ENCODE measurements at places on chromosomes 7 and 10. TPM values are rescaled to one million over a fixed set of nuclear protein-coding genes. Genes with fewer than 3 reads are reported as not detected.

GRCh38 chr7:135714534-135715009, 13.4 kb downstream of the SLC13A4 start:
- DNase-seq = no peak

DNA sequence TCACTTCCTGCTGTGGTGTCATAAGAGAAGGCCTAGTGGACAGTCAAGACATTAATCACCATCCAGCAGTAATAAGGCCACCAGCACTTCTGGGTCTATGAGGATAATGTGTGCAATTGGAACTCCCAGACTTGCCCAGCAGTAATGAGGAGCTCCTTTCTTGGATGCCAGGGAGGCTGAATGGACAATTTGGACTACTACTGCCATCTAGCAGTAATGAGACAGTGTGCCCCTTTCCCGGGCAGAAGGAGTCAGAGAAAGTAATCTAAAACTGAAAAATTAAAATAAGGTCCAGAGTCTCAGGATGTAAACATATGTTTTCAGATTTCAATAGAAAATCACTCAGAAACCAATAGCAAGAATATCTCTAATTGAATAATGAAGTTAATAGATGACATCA, 400.4 kb downstream of the CDC14C start:
- DNase-seq = no peak

DNA sequence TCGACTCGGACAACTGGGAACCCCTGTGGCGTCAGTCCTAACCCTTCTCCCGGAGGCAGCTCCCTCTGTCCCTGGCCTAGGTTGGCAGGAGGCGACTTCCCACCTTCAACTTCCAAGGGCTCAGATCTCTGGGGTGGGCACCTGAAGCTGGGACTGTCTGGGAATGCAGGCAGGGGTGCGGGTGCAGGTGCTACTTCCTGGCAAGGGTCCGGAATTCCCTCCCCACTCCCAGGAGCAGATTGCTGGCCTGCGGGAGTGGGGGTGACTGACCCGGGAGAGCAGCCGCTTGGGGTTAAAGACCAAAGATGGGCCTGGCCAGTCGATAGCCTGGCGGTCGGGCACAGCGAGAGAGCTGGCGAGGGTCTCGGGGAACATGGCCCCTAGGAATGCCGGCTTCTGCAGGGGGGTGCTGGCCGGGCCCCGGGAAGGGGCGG, 387 bp downstream of the EPHA1 start:
- no peak for DNase-seq

The GNA12 gene
- 48.2 TPM for total RNA-seq

DNA sequence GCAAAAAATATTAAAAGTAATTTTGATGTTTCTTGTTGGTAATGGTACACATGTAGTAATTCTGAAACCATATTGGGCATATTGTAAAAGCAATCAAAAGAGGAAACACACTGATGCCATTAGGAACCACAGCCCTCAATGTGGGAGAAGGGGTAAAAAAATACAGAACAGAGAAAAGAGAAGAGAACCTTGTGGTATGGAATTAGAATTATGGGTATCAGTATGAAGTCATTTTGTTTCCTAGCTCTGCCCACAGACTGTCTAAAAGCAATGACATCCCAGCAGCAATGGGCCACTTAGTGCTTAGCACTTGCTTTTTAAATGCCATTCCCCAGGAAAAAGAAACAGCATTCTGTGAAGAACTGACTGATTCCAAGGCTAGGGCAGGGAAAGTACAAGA, 61.5 kb downstream of the CPVL start:
- DNase-seq = peak; percentile 33

The KAZALD1 gene
- 5.9 TPM for total RNA-seq

DNA sequence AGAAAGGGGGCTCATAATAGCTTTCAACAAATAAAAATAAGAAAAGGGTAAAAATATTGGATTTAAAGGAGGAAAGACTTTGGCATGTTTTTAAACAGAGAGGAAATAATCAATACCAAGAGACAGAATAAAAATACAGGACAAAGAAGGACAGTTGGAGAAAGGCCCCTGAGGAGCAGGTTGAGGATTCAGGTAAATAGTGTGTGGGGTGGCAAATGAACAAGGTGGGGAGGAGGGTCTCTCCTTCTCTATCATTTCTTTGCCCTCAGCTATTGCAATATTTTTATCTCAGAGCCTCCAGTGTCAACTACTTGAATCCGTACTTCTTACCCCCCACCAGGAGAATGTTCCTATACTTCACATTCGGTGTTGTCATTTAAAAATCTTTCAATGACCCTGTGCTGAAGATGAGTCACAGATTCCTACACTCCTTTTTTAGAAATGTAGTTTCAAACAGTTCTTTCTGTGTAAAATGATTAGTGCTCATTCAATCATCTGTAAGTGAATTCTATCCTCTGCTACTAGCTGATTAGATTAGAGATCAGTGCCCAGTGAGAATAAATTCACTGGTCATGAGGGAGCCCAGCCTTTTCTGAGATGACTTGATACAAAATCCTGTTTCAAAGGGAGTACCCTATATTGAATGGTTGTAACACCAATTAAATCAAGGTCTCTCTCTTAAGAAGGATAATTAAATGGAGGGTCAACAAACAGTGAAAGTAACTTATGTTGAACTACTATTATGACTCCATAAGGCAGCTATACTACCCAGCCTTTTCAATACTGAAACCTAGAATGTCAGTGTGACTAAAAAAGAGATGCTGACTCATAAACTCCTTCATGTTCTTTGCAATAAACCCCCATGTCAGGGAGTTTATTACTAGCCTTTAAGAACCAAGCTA, 50.4 kb upstream of the WNT16 start:
- peak; percentile 15 for DNase-seq

DNA sequence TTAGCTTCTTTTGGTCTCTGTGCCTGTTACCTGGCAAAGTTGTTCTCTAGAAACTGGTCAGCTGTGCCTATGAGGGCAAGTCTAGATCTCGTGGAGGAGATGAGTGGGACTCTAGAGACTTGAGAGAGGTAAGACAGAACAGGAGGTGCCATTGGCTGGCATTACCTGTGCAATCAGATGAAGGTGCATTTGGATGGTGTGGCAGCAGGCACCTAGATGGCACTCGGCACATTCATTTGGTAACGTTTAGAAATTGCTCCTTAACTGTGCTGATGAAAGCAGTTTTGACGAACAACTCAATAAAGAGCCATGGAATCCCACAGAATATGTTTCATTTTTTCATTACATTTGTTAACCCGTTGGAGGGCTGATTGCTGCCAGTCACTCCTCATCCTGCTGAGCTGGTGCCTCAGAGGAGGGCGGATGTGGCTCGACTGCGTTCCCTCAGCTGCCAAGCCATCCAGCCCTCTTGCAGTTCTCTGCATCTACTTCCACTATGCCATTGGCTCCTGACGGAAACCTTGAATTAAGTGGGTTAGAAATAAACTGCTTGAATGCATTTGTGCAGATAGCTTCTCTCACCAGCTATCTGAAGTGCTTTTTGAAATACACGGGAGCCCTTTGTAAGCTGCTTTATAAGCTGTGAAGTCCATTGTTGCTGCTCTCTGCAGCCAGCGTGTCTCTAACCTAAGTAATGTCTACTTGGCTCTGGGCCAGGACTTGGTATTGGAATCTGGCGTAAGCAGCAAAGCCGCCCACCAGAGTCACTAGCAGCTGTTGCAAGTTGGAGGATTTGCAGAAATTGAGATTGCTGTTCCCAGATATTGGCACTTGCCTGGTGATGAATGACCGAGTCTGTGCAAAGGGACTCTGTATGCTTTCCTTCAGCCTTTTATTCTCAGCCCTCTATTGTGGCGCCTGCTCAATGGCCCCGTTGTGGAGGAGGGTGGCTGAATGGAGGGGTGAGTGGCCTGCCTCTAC, 87.4 kb downstream of the LRRC4 start:
- no peak for DNase-seq

DNA sequence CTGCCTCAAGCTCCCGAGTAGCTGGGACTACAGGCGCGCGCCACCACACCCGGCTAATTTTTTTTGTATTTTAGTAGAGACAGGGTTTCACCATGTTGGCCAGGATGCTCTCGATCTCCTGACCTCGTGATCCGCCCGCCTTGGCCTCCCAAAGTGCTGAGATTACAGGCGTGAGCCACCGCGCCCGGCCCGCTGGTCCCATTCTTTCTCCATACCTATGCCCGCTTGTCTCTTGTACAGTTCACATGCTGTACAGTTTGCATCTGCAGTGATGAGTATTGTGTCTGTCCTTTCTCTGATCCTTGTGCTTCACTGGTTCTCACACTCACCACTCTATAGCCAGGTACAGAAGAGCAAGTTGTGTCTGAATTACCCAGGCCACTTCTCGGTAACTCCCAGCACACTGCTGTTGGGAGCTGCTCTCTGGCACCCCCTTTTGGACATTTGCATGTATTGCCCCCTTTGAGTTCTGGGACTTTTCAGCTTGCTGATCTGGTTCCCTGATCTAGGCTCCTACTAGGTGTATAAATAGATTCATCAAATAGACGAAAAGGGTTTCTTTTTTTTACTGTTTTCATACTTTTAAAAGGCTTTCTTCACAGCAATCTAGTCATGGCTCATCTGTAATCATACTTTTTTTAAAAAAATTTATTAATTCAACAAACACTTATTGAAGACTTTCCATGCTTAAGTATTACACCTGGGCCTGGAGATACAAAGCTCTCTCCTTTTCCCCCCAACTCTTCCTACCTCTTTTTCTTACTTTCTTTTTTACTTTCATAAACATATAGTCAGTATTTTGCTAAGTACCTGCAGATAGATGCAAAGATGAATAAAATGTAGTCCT, 53.5 kb downstream of the AOAH start:
- DNase-seq = peak; percentile 70

- no peak for DNase-seq
Observed at GRCh38 chr7:2258661-2259365, 16.8 kb downstream of the NUDT1 start.

GRCh38 chr7:26587536-26587935, 276.9 kb downstream of the SKAP2 start:
- DNase-seq = no peak

DNA sequence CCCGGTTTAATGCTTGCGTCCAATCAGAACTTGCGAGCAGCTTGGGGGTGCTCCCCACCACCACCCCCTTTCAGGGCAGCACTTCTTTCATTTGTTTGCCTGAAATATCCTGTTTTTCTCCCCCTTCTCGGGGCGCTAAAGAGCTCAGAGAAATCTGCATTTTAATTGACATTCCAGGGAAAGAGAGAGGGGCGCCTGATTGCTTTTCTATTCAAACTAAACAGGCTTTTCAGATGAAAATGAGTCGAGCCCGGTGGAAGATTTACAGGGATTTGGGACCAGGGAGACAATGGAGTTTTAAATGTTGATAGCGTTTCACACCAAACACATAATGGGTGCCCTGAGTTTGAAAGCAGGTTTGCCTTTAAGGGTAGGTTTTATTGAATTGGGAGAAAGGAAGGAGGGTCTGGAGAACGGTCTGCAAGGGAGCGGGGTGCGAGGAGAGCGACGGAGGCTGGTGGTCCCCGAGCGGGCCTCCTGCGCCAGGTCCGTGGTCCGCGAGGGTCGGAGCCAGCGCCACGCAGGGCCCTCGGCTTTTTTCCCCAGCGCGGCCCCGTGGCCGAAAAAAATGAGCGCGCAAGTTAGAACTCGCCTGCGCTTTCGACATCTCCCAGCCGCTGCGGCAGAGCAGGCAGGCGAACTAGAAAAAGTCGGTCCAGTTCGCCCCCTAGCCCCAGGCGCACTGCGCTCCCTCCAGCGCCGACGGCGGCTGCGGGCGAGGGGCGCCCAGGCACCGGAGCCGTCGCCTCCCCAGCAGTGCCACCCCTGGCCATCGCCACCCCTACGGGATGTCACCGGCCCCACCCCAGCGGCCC, 1.3 kb downstream of the FGFR2 start:
- DNase-seq = no peak

The ETV1 gene
- 0.27 TPM for total RNA-seq

The LRIT1 gene
- not detected for total RNA-seq

The ACBD7 gene
- 0.81 TPM for total RNA-seq

The GIMAP8 gene
- total RNA-seq = 4.8 TPM

DNA sequence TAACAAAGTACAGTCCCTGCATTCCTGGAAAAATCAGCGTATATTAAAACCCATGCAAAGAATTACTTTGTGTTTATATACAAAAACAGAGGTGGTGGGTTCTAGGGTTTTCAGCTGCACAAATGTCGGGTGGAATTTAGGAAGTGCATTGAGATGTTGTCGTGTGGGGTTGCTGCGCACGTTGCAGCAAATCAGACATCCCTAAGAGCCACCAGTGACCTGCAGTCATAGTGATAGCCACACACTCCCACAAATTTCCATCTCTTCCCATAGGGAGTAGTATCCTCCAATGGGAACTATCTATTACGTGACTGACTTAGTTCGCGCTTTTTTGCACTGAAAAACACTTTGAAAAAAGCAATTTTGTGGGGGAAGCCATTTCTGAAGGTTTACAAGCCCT, 375.2 kb upstream of the GALNT17 start:
- DNase-seq = no peak
